ENCODE measurements at places on chromosomes 4 and X. TPM values are rescaled to one million over a fixed set of nuclear protein-coding genes. Genes with fewer than 3 reads are reported as not detected.

- no peak for DNase-seq
These were observed 463.9 kb upstream of the PCDH7 start for GRCh38 chr4:30256116-30256832.

GRCh38 chr4:180828455-180829018 lies 1414.7 kb upstream of the TENM3 start:
- no peak for DNase-seq

- no peak for DNase-seq
These were observed 68.9 kb downstream of the MAP3K15 start for GRCh38 chrX:19446397-19446796.

GRCh38 chr4:13306356-13306755 lies 177.8 kb downstream of the RAB28 start:
- no peak for DNase-seq

GRCh38 chr4:97104006-97104405 lies 1039.3 kb downstream of the STPG2 start:
- DNase-seq: no peak

DNA sequence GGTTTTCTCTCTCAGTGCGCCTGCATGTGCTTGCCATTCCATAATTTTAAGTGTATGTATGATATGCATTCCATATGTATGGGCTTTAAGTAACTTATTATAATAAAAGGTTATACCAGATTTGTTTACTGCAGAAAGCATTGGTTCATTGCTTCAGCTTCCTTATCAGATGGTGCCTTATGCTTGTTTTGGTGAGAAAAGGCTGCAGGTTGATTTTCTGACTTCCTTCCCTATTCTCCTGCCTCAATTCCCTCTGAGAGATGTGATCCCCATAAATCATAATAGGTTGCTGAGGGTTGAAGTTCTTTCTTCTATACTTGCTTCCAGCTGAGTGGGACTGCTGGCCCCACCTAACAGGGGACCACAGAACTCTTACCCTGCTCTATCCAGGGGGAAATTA lies 10.3 kb upstream of the CEP135 start:
- no peak for DNase-seq

- no peak for DNase-seq
These were observed 10.5 kb downstream of the RBMX start for GRCh38 chrX:136870064-136870463.

DNA sequence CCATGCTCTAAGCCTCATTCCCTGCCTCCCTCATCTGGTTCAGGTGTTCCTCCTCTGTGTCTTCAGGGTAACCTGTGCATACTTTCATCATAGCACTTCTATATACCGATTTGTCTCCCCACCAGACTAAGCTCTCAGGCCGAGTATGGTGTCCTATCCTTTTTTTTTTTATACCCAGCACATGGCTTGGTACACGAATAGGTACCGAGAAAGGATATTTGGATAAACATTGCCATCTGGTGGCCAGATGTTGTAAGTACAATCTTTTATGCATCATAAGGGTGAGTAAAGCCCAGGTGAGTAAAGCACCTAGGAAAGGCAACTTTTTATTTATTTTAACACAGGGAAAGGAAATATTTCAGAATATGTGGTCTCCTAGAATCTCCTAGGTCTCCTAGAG lies 68.4 kb downstream of the MID2 start:
- DNase-seq: peak; percentile 65

- no peak for DNase-seq
These were observed 134.3 kb downstream of the APBB2 start for GRCh38 chr4:41079881-41080560.

GRCh38 chr4:108536577-108536976 lies 83.8 kb upstream of the RPL34 start:
- no peak for DNase-seq

DNA sequence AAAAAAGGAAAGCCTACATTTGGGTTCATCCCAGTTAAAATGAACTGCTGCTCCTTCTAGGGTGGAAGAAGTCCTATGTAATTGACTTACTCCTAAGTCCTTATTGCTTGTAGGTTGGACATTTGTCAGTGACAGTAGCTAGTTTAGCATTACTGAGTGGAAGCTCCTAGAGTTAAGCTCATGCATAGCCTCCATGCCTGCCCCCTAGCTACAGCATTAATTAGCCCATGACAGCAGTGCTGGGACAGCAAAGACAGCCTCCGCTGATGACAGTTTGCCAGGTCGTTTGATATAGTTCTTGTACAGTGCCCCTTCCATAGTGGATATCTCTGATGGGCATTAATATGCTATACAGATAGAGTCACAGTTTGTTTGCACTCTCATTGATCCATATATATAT lies 18.7 kb upstream of the GALNTL6 start:
- no peak for DNase-seq

- peak; percentile 1 for DNase-seq
These were observed 1.8 kb downstream of the CCSER1 start for GRCh38 chr4:90128961-90129495.

GRCh38 chrX:56788717-56789122 lies 59.7 kb downstream of the NBDY start:
- no peak for DNase-seq

DNA sequence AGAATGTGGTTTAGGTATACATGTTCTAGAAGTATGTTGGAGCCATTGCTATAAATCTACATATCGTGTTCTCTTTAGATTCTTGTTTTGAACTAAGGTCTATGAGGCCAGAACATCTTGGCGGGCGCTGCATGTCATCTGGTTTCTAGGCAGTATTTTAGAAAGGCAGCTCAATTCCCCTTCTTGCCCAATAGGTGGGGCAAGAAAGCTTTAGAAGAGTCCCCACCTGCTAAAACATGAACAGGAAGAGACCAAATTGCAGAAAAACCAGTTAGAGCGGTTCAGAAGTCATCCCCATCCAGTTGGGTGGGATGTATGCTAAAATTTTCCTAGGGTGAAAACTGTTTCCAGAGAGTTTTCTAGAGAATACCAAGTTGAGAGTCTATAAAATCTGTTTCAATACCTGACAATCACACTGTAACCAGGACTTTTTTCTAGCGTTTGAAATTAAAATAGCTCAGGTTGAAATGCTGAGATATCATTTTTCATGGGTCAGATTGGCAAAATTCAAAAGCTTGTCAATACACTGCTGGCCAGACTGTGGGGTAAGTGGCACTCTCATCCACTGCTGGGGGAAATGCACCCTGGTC lies 17.5 kb upstream of the SH3KBP1 start:
- DNase-seq: peak; percentile 50

DNA sequence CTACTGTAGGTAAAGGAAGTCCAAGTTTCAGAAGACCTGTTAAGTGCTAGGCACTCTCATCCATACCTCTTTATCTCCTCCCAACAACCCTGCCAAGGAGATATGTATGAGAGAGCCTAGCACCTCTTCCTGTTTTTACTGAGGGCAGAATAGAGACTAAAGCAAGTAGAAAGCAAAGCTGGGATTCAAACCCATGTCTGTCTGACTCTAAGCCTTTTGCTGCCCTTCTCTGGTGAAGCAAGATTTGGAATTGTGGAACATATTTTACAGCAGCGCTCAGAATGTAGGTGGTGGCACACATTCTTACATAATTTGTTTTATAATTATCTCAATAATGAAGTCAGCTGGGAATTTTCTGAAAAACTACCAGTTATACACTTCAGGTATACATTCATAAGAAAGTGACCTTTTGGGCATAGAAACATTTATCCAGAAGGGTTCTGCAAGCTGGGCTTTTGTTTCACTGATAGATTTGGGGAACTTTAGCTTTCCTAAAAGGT lies 41.7 kb downstream of the SEPTIN11 start:
- no peak for DNase-seq

DNA sequence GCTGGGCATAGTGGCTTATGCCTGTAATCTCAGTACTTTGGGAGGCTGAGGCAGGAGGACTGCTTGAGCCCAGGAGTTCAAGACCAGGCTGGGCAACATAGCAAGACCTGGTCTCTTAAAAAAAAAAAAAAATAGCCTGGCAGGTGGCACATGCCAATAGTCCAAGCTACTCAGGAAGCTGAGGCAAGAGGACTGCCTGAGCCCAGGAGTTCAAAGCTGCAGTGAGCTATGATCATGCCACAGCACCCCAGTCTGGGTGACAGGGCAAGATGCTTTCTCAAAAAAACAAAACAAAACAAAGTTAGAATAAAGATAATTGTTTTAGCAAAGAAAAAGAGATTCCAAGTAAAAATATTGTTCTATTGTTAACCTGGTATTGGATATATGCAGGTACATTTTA lies 75.0 kb downstream of the LRBA start:
- DNase-seq: no peak

- peak; percentile 12 for DNase-seq
These were observed 124.7 kb upstream of the CPEB2 start for GRCh38 chr4:14877246-14878225.

GRCh38 chr4:73883306-73883705 lies 14.1 kb downstream of the CXCL1 start:
- DNase-seq: no peak

- DNase-seq: no peak
These were observed 73.0 kb downstream of the TAB3 start for GRCh38 chrX:30816079-30816478.

PAGE2B gene
- 0.91 TPM for total RNA-seq

ARMCX1 gene
- 1.2 TPM for total RNA-seq

RAB9B gene
- total RNA-seq: 0.51 TPM

MAGEB2 gene
- total RNA-seq: not detected

FGF5 gene
- not detected for total RNA-seq
